ENCODE measurements at places on chromosomes 7 and 10.

DNA sequence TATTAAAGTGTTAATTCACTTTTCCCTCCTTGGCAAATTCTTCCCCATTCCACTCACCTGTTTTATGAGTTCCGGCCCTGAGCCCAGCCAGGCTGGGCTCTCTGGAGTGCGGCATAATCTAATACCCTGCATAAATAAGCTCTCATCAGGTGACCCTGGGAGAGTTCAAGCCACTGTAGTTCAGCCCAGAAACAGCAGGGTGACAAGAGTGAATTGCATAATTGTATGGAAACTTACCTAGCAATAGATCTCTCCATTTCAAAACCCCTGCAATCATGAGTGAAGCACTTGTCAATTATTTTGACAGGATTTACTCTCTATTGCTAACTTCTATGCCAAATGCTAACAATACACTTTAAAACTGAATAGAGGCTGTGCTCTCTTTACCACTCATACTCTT, 94.7 kb downstream of the OSBPL3 start:
- DNase-seq, result no peak

- no peak for DNase-seq
Observed at GRCh38 chr7:75667938-75668337, 70.8 kb downstream of the HIP1 start.

GRCh38 chr10:121138918-121139317, 287.8 kb downstream of the WDR11 start:
- DNase-seq, result no peak

- DNase-seq, result no peak
Observed at GRCh38 chr10:28684986-28685580, 7.8 kb downstream of the BAMBI start.

- no peak for DNase-seq
Observed at GRCh38 chr10:1411451-1411850, 325.9 kb downstream of the ADARB2 start.

- no peak for DNase-seq
Observed at GRCh38 chr7:87648316-87648715, 20.1 kb downstream of the RUNDC3B start.

DNA sequence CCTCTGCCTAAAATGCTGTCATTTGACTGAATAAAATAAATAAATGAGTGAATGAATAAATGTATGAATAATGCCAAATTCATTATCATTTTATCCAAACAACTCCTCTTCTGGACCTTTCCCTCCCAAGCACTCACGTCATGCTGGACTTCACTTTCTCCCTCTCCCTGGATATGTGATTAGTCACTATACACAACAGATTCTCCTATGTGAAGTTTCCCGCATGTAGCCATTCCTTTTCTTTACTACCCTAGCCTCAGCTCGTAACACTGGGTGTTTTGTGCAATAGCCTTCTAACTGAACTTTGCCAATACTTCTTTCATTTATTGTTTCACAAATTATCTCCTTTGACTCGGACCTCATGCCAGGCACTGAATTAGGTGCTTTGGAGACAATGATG, 87.6 kb upstream of the IL6 start:
- DNase-seq, result no peak

GRCh38 chr10:49005270-49005669, 65.6 kb upstream of the LRRC18 start:
- no peak for DNase-seq

DNA sequence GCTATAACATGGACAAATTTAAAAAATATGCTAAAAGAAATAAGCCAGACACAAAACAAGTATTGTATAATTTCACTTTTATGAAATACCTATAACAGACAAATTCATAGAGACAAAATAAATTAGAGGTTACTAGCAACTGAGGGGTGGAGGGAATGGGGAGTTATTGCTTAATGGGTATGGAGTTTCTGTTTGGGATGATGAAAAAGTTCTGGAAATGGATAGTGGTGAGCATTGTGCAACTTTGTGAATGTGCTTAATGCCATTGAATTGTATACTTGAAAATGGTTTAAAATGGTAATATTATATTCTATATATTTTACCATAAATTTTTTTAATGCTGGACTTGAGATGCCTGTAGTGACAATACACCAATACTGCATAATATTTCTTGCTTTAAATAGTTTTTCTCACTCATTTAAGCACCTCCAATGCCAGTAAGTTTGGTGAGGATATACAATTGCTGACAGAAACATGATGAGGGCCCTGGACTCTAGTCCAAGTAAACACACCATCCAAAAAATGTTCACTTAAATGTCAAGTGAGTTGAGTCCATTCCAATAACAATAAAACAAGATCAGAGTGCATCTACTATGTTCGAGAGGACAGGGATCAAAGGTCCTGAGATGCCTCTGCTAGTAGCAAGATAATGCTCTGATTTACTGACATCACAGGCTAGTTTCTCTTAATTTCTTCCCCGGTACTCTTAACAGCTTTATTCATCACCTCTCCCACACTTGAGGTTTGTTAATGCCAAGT, 71.9 kb downstream of the NT5C2 start:
- no peak for DNase-seq

DNA sequence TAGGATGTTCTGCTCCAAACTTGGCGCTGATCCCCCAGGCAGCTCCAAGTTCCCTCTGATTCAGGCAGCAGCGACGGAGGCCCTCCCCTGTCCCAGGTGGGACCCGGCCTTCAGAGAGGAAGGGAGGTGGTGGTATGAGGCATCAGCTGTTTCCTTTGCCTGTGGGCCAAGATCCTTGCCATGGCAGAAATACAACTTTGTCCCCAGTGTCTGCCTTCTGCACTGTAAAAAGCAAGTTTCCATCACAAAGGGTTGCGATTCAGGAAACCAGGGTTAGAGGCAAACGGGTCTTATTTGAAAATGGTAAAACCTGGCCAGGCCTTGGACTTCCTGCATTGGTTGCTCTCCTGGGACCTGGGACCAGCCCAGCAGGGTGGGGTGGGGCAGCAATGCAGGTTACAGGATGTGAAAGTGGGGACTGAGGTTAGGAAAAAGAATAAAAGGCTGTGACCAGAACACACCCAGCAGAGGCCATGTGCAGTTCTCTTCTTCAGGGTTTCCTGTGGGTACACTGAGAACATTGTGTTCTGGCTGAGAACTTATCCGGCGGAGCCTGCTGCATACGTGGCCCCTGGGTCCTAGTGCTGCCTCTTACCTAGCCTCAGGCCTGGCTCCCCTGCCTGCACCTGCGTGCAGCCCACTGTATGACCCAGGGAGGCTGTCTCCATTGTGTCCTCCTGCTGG, 25.1 kb upstream of the DDIT4 start:
- DNase-seq, result peak; percentile 55

DNA sequence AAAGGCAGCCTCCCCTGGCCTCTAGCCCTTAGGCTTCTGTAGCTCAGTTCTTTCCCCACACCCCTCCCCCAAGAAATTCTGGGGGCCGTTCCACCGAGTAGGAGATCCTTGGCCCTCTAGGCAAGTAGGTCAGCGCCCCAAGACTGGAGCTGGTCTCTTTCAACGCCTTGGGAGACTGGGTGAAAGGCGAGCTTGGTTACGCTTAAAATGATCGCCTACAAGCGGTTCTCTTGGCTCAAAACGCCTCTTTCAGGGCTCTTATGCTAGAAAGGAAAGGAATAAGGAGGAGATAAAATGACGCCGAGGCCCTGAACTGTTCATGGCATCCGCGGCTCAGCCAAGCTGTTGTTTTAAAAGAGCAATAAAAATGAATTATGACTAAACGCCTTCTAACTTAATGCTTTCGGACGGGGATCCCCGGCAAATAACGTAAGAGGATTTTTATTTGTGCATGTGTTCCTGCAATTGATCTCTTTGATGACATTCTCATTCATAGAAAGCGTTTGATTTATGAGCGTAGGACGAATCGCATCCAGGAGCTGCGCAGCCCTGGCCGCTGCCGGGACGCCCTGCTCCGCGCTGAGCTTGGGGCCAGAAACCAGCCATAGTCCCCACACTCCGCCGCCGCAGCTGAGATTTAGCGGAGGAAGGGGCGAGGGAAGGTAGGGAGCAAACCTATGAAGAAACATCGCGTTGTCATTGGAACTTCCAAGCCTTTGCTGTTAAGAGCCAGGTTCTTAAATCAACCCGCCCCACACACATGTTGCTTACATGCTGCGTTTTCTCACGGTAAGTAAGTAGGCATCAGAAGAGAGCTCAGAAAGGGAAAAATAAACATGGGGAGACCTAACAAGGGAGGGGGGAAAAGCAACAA, 3.0 kb upstream of the HOXA1 start:
- DNase-seq, result no peak

GRCh38 chr10:97598407-97599271, 9.1 kb downstream of the C10orf62 start:
- no peak for DNase-seq

- DNase-seq, result no peak
Observed at GRCh38 chr7:47185170-47185569, 396.7 kb downstream of the TNS3 start.

DNA sequence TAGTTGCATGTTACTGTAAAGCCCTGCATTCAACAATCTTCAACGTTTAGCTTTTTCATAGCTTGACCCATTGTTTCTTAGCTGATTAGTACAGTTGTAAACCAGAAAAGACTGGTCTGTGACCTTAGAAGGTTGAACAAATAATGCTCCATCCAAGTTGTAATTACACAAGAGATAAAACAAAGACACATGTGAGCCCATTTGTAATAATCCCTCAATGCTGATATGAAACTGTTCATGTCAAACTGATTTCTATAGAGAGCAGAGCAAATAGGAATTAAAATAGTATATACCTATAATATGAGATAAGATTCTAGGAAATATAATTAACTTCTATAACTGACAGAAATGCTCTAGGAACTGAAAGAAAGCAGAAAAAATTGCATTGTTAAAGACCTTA, 94.7 kb upstream of the SLC25A13 start:
- DNase-seq, result no peak

GRCh38 chr7:73438547-73439409, 5.2 kb downstream of the FZD9 start:
- no peak for DNase-seq

DNA sequence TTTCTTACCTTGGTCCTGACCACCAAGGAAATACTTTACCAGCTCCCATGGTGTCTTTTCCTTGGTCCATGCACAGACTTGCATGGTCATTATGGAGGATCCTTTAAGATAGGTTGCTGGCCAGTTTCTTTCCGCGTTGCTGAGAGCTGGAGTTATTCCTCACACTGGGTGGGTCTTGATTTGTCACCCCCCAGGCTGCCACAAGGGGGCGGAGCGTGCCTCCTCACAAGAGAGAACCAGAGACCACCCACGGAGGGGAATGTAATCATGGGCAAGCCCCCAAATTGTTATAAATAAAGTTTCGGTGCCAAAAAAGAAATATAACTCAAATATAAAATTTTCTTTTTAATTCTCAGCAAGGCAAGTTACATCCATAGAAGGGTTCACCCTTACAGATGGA, 10.5 kb upstream of the TRIM24 start:
- no peak for DNase-seq

GRCh38 chr7:42345478-42346299, 108.7 kb upstream of the GLI3 start:
- no peak for DNase-seq

GRCh38 chr7:78179211-78179610, 380.6 kb downstream of the PHTF2 start:
- DNase-seq, result no peak

DNA sequence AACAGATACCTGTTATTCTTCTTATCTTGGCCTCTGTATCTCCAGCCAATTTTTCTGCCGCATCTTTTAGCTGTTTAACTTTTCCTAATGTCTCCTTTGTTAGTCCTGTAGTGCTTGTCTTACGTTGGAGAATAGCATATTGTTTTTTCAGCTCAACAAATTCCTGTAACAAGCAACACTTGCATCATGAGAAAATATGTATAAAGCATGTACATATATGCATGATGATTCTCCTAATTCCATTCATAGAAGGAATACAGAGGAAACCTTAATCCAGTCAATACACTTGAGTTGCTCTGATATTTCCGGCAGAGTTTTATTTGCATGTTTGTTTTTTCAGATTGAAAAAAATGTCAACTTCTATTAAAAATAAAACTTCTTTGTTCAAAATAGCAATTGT, 26.1 kb upstream of the LAMB1 start:
- DNase-seq, result no peak

- DNase-seq, result no peak
Observed at GRCh38 chr10:36042135-36042534, 400.0 kb upstream of the FZD8 start.

- DNase-seq, result no peak
Observed at GRCh38 chr10:82420001-82420400, 545.0 kb downstream of the NRG3 start.

DNA sequence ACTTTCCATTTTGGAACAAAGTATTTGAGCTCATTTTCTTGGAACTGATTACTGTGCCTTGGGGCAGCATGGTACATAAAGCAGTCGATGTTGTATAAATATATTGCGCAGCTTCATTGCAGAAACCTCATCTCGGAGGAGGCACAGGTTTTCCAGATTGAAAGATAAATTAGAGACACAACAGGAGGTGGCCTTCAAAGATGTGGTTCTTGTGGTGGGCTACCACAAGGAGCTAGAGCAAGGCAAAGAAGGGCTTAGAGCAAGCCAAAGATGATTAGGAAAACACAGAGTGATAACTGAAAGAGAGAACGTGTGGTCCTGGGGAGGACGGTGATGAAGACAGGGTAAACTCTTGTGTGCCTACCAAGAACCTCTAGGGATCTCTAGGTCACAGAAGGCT, 169.1 kb upstream of the TNS3 start:
- DNase-seq, result no peak

DNA sequence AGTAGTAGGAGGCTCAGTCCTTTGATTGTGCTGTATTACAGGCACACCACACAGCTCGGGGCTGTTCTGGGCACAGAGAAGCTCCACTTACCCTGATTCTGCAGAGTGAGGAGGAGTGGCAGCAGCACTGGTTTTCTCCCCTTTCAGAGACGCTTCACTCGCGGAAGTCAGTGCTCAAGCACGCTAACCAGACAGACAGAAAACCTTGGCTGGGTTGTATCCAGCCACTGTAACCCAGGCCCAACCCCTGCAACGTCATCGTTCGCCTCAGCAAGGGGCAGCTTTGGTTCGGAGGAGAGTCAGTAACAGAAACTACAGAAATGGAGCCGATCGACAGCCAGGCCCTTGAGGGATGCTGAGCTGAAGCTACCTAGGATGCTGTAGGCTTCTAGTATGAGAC, 171.0 kb downstream of the SLC16A9 start:
- DNase-seq, result no peak

GRCh38 chr10:82938331-82938730, 1063.3 kb downstream of the NRG3 start:
- DNase-seq, result no peak

- no peak for DNase-seq
Observed at GRCh38 chr7:17651863-17652385, 288.4 kb downstream of the SNX13 start.

GRCh38 chr7:77239471-77239870, 39.9 kb upstream of the FGL2 start:
- DNase-seq, result no peak

DNA sequence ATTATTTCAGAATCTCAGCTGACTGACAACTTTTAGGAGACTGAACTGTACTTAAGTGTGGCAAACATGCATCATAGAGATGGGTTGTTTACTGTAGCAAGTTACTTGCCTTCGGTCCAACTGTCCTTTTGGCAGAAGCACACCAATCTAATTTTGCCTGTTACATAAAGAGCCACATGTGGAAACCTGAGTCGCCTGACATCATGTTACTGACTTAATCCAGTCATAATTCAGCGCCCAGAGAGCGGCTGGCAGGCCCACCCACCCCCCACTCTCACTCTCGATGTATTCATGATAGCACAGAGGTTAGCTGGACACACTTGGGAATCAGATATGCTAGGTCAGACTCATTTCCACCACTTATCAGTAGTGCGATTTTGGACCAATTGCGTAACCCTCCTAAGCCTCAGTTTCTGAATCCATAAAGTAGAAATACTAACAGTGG, 57.3 kb upstream of the CAPZA2 start:
- no peak for DNase-seq
